CD4-positive, alpha-beta T cell treated with Interleukin-6 for 4 hours (primary cell): ENCODE measurements at places on chromosomes 2 and 18.

GRCh38 chr2:85353876-85354285, 447 bp downstream of the RETSAT start:
- no peak for DNase-seq

GRCh38 chr18:48453330-48454066, 44.3 kb upstream of the ZBTB7C start:
- no peak for DNase-seq

GRCh38 chr2:238551091-238551490, 124.4 kb downstream of the ASB1 start:
- no peak for DNase-seq

DNA sequence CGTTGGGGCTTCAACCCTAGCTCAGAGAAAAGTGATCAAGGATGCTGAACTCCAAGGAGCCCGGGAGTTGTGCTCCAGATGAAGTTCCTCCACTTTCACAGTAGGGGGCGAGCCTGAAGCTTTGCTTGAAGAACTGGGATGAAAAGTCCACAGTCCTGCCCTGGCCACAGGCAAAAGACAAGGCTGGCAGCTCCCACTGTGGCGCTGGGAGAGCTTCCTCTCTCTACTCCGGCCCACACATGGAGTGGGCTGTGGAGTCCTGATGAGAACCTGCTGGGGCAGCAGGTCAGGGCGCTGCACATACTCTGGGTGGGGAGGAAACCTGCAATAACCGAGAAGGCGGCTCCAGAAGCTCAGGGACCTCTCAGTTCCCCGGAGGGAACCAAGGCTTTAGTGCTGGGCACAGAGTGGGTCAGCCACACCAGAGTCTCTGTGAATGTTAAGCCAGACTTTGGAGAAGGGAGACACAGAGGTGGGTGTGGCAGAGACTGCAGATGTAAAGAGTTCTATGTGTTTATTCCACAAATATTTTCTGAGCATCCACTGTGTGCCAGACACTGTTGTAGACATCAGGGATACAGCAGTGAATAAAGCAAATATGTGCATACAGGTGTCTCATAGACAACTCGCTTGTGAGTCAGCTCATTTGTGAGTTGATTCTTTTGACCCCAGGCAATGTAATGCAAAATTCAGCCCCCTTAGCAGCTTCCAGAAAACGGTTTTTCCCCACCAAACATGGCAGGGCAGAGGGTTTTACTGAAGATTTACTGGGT, 48.0 kb upstream of the MRPL33 start:
- peak; percentile 43 for DNase-seq

GRCh38 chr2:23385351-23385747, 370 bp downstream of the KLHL29 start:
- DNase-seq = peak; percentile 42

DNA sequence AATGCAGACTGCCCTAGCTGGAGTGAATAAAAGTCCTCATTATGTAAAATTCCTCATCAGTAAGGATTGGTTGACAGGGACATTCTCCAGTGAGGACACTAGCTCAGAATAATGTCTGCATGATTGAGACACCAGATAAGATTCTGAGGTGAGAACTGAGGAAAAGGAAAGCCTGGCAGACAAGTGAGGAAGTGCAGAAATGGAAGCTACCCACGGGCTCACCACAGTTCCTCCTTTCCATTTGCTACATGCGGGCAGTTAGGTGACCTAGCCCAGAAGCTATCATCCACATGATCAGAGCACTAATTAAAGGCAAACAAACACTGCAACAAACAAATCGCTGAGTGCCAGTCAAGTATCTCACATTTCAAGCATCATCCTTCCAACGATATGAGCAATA, 27.7 kb downstream of the NETO1 start:
- no peak for DNase-seq

DNA sequence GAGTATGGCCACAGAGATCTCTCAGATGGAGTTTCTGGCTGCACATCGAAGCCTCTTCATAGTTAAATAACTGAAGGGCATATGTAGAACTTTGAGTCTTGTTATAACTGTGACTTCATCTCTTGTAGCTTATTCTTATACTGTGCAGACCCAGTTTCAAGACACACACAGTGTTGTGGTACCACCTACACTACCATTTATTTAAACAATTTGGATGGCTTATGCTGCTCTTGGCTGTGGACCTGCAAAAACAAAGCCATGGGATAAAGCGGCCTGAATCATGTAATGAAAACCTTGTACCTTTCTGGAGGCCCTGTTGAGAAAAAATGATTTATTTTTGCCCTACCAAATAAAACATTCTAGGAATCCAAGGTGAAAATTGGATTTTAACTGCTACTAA, 262.8 kb upstream of the RASGRP3 start:
- DNase-seq = no peak

DNA sequence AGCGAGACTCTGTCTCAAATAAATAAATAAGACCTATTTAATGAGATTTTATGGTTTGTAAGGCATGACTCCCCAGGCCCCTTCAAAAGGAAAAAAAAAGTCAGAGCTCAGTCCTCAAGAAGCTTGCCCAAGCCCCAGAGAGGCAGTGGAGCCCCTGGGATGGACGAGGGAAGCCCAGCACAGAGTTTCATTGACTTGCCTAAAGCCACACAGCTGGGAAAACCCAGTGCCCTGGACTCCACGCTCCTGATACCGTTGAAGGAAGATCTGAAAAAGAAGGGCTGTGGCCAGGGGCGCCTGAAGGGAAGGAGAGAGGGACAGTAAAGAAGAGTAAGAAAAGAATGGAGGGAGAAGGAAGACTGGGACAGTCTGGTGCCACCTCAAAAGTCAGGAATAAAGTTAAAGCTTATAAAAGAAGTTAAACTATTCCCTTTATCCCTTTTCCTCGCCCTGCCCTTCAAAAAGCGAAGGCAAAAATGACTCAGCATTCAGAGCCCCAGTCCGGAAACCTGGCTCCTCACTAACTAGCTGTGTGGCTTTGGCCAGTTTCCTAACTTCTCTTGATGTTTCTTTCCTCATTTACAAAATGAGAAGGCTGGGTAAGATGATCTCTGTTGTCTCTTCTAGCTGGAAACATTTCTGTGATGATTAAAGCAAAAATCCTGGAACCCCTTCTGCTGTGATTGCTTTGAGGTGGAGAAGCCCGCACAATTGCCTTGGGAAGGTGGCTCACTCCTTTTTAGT, 46.7 kb downstream of the LYPD1 start:
- no peak for DNase-seq

- no peak for DNase-seq
These were observed 30.4 kb upstream of the MYO3B start for GRCh38 chr2:170147576-170147975.
